ENCODE measurements at places on chromosomes 2 and 18.
A peak's percentile ranks its signal among the peaks of the same experiment; 100 is the strongest.

DNA sequence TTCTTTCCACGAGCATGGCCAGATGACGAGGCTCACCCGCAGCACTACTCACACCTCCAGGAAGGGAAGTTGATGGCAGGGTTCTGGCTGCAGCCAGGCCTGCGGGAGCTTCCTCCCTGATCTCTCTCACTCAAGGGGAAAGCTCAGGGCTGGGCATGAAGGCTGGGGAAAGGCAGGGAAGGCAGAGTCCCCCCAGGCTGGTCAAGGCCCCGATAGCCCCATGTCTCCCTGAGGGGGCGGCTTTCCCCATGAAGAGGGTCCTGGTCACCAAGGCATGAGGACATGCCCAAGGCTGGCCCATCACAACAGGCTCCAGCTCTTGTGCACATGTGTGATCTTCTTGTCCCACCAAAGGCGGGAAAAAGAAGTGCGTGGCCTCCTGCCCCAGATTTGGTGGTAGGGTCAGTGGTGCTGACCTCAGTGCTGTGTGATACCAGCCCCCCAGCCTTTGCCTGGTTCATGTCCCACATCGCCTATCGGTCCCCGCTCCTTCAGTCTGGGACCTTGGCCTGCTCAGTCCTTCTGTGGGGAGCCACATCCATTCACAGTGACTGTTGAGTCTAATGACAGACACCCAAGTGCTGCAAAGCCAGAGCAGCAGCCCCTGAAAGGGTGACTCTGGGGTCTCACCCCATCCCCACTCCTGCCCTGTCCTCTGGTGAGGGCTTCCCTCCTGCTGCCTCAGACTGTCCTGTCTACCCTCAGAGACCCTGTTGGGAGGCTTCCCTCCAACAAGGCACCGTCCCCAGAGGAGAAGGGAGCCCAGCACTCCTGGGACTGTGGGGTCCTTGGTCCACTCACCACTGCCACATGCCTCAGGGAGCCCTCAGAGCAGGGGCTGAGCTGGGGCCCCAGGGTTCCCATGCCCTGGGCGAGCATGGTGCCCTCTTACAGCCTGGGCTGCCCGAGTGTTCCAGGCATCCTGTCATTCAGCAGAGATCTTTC is 49.8 kb upstream of the ALPP start:
- DNase-seq = no peak

- DNase-seq = no peak
These were observed 1233.5 kb upstream of the NXPH2 start for GRCh38 chr2:140013545-140014203.

DNA sequence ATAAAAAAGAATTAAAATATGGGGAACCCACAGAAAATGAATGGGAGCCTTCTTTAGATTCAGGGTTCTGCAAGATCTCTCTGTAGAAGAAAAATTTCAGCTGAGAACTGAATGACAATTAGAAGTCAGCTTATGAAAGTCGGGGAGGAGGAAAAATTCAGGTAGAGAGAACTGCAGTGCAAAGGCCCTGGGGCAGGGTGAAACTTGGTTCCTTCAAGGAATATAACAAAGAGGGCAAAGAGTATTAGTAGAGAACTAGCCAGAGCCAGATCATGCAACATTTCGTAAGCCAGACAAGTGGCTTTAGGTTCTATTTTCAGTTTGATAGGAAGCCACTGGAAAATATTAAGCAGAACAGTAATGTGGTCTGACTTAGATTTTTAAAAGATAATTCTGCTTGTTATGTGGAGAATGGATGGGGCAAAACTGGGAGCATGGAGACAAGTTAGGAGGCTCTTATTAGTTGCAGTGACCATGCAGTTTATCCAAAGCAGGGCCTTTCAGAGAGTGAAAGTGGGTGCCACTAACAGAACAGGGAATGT is 27.9 kb downstream of the RAB27B start:
- DNase-seq = no peak

DNA sequence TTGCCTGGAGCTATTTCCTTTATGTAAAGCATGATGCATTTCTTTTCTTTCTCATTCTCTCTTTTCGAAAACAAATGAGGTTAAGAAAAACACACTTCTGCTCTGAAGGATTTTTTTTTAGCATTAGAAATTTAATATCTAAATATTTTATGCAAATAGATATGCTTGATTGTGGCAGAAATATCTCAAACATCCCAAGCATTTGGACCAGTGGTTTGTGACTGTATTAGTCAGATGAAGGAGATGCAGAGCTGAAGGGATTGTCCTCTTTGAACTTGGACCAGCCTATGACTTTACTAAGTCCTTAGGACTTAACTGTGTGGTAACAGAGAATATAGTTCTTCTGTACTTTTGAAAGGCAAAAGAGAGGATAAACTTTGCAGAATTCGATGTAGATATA is 335.9 kb upstream of the NT5C1B start:
- DNase-seq = no peak

- DNase-seq = no peak
These were observed 19.5 kb downstream of the ANKRD30B start for GRCh38 chr18:14767474-14767873.

- DNase-seq = no peak
These were observed 439.8 kb upstream of the LYPD1 start for GRCh38 chr2:133109772-133110171.

DNA sequence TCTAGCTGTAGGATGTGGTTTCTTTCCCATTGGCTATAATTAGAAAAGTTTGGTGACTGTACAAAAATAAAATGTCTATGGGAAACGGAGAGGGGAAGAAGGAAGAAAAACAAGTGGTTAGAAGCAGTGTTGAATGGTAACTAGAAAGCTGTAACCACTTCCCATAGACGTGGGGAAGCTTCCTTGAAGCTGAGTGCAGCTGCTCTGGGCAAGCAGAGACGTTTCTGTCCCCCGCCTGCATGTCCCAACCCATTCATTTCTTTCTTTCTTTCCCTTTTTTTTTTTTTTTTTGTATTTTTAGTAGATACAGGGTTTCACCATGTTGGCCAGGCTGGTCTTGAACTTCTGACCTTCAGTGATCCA is 367.8 kb upstream of the HS6ST1 start:
- no peak for DNase-seq

DNA sequence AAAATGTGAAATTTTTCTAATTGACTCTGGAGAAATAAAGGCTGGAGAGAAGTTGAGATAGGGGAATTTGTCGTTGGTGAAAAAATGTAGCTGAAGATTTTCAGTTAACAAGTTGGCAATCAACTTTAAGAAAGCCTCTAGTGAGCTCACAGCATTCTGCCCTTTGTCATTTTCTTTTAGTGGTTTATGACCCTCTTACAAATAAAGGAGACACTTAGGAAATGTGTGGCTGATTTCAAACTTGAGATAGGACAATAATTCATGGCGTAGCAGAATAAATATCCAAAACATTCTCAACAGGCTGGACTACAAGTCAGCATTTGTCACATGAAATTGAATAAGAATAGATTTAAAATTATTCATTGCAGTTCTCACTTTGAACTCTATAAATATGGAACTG is 412.5 kb upstream of the SPHKAP start:
- no peak for DNase-seq

GRCh38 chr2:231399853-231400680 is 4.6 kb downstream of the B3GNT7 start:
- DNase-seq = peak; percentile 43

- DNase-seq = no peak
These were observed 982.1 kb downstream of the TSN start for GRCh38 chr2:122737429-122738077.

DNA sequence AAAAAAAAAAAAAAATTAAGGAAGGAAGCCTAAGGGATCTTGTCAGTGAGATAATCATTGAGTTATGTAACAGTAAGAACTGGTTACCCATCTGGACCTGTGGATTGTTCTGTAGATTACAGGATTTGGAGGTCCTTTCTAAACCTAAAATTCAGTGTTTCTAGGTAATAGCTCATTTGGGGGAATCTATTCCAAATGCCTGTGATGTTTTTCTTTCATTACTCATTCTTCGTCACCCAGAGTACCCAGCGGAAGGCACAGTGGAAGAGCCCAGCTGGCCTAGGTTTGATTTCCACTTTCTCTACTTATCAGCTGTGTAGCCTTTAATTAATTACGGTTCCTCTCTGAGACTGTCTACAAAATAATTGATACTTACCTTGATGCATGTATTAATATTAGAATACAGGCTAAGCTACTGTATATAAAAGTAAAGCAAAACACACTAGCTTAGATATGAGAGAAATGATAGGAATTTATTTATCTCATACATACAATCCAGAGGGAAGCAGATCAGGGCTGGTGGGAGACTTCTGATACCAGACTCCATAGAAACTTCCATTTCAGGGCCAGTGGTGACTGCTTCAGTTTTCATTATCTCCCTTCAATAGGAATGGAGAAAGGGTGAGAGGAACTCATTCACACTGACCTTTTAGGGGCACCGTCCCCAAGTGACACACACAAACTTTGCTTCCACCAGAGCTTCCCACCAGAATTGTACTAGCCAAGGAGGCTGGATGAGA is 115.8 kb upstream of the NOSTRIN start:
- DNase-seq = no peak

- DNase-seq = no peak
These were observed 156.4 kb downstream of the DSEL start for GRCh38 chr18:67359873-67360838.

GRCh38 chr18:8609659-8610458 is 622 bp downstream of the RAB12 start:
- peak; percentile 66 for DNase-seq

All from D341Med (cell line).